Body of pancreas (tissue), 4 donors: ENCODE measurements at places on chromosomes 1 and 21.

DNA sequence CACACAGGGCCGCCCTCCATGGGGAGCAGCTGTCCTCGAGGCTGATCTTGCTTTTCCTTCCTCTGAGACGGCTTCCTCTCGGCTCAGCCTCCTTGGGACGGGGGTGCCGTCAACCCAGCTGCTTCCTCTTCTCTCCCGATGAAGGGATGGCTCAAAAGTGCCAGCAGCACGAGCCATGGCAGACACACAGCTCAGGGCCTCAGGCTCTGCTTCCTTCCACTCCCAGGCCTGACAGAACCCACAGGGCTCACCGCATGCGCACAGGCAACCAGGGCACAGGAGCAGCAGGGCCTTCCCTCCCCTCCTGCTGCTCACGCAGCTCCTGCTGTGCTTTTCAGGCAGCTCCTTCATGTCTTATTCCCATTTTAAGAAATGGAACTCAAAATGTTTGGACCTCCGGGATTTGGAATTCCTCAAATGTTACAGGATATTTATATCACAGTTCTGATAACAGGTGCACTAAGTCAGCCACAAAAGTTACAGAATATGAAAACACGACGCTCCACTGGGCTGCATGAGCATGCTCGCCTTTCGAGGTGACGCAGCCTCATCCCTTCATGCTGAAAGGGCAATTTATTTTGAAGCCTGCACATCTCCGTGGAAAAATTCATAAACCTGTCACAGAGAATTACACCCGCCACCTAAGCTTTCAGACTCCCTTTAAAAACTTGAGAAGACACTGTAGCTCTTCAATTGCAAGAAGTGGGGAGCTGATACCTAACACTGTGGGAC, 84.4 kb downstream of the HSF2BP start:
- DNase-seq: no peak

- DNase-seq: peak; percentile 76
These were observed 26.5 kb upstream of the PLA2G2C start for GRCh38 chr1:20212685-20213331.

DNA sequence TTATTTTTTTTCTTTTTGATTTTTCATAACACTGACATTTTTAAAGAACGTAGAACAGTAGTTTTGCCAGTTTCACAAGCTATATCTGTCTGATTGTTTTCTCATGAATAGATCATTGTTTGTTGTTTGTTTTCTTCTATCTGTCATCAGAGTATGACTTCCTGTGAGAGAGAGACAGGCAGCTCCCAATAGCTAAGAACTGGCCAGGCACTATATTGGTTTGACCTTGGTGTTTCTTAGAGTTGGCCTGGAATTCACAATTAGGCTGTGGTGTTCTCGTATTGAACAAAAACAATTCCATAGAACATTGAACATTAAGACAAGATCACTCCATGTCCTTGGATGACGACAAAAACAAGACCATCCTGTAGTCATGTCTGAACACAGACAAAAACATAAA, 43.4 kb downstream of the RPS6KC1 start:
- DNase-seq: no peak

- DNase-seq: no peak
These were observed 56.6 kb upstream of the CR2 start for GRCh38 chr1:207397525-207397926.

DNA sequence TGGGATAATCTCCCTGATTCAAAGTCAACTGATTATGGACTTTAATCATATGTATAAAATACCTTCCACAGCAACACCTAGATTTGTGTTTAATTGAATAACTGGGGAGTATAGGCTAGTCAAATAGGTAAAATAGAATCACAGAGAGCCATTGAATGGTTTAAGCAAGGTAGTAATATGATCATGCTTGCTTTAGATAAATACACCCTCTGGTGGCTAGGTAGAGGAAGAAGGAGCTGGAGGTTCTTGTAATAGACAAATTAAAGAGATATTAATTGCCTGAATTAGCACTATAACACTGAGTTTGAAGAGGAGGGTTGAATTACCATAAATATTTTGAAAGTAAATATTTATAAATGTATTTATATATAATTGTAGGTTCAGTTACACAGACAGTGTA, 40.3 kb downstream of the DIRAS3 start:
- no peak for DNase-seq

DNA sequence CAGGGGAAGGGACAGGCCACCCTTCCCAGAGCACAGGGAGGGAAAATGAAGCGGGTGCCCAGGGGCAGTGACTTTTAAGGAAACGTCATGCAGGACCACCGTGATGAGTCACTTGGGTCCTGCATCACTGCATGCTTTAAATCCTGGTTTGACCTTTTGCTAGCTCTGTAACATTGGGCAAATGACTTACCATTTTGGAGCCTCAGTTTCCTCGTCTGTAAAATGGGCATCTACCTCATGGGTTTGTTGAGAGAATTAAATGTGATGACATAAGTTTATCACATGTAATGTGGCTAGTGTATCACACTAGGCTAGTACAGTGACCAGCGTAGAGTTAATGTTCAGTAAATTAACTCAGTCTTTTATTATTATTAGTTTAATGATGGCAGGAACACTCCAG, 114.8 kb upstream of the IGSF21 start:
- no peak for DNase-seq

DNA sequence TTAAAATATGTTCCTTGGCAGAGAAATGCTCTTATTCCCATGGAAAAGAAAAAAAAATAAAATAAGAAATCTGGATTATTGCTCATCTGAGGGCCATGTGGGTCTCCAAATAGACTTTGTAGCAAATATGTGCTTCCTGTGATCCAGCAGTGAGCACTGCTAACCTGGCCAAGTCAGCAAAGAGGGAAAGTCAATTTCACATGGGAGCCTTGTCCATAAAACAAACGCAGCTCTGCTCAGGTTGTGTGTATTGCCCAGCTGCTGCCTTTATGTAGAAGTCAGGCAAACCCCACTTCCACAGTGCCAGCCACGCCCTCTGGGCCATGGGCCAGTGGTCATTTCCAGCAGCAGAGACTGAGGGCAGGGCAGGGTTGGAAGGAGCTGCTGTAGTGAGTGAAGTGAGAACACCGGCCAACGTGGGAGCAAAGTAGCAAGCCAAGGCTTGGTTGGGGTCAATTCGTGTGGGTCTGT, 174.3 kb downstream of the LYPLAL1 start:
- peak; percentile 84 for DNase-seq

GRCh38 chr1:34263406-34263805, 86.7 kb downstream of the C1orf94 start:
- DNase-seq: no peak

- no peak for DNase-seq
These were observed 513.7 kb upstream of the PLXNA2 start for GRCh38 chr1:208757846-208758245.

- DNase-seq: peak; percentile 95
These were observed at the start of gene POGZ for GRCh38 chr1:151459331-151460046. TSS of gene POGZ (minus strand) at chr1:151459494. CDS start at chr1:151442204, 17,290 bp downstream.

- no peak for DNase-seq
These were observed 19.2 kb upstream of the EPS8L3 start for GRCh38 chr1:109782927-109783326.

GRCh38 chr1:40040511-40041465, at the start of gene CAP1:
TSS of gene CAP1 (plus strand) at chr1:40040729. CDS start at chr1:40059347, 18,618 bp downstream.
- peak; percentile 100 for DNase-seq

GRCh38 chr1:63747445-63747844, 26.4 kb upstream of the ROR1 start:
- DNase-seq: no peak

DNA sequence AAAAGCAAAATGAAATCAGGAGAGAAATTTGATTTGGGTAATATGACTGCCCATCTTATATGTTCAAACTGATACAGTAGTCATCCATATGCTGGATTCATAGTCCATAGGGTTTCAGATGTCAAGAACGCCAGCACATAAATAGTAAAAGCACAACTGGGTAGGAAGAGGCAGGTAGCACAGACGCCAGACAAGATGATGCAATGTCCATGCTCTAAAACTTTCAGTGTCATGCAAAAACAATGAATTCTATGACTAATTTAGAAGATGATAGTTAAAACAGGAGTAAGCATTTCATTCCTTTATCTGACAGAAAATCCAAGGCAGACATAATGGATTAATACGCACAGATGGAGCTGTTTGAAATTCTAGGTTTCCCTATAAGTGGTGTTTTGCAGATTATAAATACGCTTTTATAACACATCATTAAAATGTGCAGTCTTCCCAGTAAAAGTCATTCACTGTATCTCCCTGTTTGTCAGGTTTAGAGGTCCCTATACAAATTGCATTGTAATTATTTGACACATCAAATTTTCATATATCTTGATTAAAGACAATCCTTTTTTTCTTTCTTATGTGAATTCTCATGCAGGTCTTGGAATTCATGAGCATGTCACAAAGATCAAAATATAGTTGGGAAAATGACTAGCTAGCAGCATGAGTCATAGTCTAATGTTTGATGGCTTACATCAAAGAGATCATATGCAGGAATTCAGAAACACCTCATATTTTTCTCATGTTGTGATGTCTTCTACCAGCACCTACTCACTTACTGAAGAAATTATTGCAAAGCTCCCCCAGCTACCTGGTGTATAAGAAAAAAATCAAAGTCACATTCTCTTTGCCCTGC, 139.9 kb downstream of the DSCAM start:
- DNase-seq: no peak
